ENCODE measurements at places on chromosomes 7 and 10. TPM values are rescaled to one million over a fixed set of nuclear protein-coding genes. Genes with fewer than 3 reads are reported as not detected.

DNA sequence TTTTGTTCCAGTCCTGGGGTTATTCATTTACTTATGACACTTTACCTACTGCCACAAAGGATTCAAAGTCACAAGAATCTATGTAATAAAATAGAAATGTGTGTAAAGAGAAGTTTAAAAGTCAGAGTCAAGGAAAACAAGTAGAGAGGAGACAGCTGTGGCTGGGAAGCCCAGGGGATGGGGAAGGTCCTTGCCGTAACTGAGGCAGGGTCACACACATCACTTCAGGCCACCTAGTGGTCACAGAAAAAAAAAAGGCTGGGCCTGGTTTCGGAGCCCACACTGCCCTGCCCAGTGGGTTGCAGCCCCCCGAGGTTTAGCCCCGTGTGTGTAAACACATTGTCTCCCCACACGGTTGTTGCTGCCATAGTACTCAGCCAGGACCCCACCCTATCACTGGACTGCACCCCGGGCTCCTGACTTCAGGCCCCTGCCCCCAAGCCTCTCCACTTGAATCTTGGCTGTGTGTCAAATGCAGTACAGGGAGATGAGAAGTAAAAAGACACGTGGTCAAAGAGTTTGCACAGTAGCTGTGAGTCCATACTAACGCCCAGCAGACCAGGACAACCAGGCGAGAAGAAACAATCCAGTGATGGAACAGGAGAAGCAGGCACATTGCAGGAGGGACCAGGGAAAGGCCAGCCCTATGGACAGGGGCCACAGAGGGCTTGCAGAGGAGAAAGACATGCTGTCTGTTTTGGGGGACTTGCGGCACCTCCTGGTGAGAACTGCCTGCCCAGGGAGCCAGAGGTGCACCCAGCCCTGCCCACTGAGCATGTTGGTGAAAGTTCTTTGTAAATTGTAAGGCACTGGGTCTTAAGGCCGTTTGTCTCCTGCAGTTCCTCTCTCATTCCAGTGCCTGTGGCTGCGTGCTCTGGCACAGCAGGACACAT lies 91.4 kb upstream of the MACROH2A2 start:
- DNase-seq, result no peak

DNA sequence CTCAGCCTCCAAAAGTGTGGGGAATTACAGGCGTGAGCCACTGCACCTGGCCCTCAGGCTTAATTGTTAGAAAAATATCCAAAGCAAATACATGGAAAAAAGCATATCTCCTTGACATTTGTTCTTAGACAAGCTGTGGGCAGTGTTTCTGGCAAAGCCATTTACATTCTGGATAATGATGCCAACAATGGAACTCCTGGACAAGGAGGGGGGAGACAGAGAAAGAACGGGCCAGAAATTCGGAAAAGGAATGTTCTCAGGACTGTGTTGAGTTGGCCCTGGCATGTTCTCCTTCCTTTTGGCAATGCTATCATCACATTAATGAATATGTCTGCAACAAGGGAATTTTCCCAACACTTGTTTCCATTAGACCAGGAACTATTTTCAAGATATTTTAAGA lies 88.7 kb downstream of the UBE2H start:
- DNase-seq, result no peak

- no peak for DNase-seq
Measured at GRCh38 chr7:75804004-75804403, 9.6 kb downstream of the CCL24 start.

DNA sequence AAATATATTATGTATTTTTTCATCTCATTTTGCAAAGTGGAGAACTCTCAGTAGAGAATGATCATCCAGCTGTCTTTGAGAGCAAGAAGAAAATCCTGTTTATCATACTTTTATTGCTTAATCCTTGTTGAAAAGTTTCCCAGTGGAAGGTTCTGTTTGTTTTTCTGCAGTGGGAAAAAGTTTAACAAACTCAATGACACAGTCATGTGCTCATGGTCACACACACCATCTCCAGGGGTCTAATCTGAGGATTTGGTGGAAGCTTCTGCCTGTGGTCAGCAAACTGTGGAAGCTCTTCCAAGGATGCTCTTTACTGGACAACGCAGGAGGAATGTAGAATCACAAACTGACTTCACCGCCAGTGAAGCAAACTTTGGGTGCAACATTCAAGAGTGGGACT lies 1003.9 kb downstream of the SORCS3 start:
- no peak for DNase-seq

DNA sequence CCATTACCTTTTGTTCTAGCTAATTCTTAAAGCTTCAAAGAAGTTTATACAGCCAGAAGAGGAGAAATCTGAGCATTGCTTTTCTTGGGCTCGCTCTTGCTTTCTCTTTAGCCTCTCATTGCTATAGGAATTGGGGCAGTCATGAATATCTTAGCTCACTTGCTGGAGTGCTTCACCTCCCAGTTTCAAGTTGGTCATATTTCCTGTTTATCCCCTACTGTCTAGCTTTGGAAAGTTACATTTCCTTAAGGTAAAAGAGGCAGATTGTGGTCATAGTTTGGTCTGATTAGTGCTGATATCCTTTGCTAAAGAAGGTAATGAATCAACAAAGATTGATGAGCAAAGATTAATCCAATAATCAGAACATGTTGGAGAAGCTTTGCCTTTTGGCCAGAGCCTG lies 77.7 kb upstream of the GLI3 start:
- DNase-seq, result no peak

GRCh38 chr7:1024331-1024841 lies 20.0 kb upstream of the GPR146 start:
- DNase-seq, result no peak

- no peak for DNase-seq
Measured at GRCh38 chr7:112112822-112113255, 93.4 kb downstream of the DOCK4 start.

GRCh38 chr10:85262992-85263391 lies 934.6 kb downstream of the CCSER2 start:
- no peak for DNase-seq

GRCh38 chr10:112365014-112365432 lies 8.9 kb upstream of the ACSL5 start:
- no peak for DNase-seq

GRCh38 chr10:7605565-7606295 lies 61.0 kb downstream of the ITIH5 start:
- DNase-seq, result no peak

DNA sequence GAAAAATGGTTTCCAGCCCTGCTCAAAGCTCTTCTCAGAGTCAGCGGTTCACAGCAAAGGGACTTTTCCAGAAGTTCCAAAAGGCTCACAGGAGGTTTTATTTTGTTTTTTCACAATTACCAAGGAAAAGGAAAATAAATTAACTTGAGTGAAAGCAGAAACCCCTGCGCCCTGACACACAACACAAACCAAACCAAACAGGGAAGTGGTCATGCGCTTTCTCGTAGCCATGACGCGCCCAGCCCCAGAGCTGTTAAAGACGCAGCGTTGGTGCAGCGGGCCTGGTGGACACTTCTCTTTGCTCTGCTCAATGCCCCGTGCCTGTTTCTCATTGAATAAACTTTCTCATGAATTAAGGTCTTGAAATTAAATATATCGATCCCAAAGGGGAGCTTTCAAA lies 134.4 kb upstream of the LYZL2 start:
- DNase-seq, result no peak

DNA sequence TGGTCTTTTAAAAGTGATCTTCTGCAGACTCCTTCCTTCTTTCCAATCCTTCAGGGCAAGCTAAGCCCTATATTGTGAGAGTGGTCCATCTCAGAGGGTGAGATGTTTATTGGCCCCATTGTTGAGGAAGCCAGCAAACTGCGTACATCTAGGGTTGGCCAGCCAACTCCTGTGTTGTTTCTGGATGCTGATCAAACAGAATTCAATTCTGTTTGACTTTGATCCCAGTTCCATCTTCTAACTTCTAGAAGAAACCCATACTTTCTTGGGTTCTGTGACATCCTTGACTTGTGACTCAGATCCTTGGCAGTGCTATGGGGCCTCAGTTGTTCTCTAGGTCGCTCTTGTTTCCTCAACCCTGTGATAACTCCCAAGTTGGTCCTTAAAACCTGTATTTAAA lies 116.2 kb downstream of the LSMEM1 start:
- no peak for DNase-seq

- no peak for DNase-seq
Measured at GRCh38 chr10:14953424-14954000, 384 bp downstream of the DCLRE1C start.

DNA sequence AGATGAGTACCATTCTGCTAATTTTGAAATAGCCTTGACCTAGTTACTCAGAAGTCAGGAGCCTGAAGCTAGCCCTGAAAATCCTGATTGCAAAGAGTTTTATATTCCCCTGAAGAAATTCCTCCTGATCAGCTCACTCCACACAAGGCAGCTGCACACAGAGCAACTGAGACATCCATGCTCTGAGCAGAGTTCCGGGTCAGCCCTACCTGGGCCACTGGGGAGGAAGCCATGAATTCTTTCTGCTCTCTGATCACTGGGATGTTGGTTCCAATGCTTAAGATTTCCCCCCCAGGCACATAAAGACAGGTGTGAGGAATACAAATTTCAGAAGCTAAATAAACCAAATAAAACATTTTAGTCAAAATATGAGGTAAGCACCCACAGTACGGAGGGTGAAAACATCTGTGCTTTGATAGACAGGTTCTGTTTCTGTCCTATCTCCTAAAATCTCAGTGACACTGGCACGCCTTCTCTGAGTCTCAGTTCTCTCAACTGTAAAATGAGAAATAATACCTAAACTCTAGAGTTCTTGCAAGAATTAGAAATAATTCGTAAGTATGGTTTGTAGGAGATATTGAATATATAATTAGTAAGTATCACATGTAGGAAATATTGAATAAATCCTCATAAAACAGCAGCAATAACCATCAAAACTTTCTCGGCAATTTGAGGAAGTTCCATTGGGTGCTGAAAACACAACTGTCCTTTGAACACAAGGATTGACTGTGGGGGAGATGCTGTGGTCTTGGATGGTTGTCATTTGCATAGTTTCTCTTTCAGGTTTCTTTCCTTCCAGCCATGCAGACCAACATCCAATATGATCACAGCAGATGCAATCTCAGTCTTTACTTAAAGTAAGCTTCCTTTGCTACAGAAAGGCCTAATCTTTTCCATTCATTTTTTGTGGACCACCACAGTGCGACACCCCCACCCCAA lies 133.0 kb upstream of the TNS3 start:
- DNase-seq, result no peak

DNA sequence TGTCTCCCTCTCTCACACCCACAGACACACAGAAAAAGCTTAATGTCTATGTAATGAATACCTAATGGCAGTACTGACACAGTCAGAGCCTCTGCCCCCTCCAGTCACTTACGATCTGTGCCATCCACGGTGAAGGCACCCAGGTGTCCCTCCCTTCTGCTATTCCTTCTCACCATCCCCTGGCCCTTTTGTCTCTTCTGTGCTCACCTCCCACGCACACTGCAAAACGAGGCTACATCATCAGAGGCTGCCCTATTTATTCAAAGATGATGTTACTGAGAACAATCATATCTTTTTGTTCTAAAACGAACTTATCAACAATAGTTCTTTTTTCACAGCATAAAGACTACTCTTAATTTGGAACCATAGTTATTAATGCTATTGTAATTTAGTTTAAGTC lies 246.9 kb upstream of the MKLN1 start:
- no peak for DNase-seq

- no peak for DNase-seq
Measured at GRCh38 chr10:103929381-103929921, 11.5 kb upstream of the STN1 start.

- no peak for DNase-seq
Measured at GRCh38 chr7:112214883-112215282, 8.4 kb downstream of the ZNF277 start.

- DNase-seq, result no peak
Measured at GRCh38 chr7:122988333-122988732, 7.2 kb downstream of the TAS2R16 start.

DNA sequence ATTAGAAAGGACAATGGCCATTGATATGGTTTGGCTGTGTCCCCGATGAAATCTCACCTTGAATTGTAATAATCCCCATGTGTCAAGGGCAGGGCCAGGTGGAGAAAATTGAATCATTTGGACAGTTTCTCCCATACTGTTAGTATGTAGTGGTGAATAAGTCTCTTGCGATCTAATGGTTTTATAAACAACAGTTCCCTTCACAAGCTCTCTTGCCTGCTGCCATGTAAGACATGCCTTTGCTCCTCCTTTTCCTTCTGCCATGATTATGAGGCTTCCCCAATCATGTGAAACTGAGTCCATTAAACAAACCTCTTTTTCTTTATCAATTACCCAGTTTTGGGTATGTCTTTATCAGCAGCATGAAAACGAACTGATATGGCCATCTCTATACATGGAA lies 302.7 kb downstream of the SFMBT2 start:
- no peak for DNase-seq

- no peak for DNase-seq
Measured at GRCh38 chr7:85525676-85526075, 338.8 kb upstream of the SEMA3D start.

DNA sequence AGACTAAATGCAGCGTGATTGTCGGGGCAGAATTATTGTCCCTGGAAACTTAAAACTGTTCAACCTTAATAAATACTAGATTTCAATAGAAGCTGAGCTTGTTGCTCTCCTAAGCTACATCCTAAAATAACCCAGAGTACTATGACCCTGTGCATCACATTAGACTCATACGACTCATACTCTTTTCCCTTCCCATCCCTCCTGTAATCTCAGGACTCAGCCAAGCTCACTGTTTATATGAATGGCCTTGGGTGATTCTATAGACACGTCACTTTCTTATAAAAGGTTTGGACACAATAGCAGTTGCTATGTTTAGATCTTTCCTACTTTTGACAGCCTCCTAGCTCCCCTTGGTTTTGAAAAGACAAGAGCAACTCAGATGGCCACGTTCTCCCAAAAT lies 17.2 kb downstream of the TCF7L2 start:
- no peak for DNase-seq

PAPOLB gene
- total RNA-seq, result 0.07 TPM

DEPP1 gene
- 16.6 TPM for total RNA-seq

SAP25 gene
- total RNA-seq, result 8.1 TPM

PRLHR gene
- 1.5 TPM for total RNA-seq

SEPTIN7 gene
- 175 TPM for total RNA-seq

HOXA5 gene
- 12.6 TPM for total RNA-seq

C10orf143 gene
- total RNA-seq, result 3.6 TPM

ANAPC16 gene
- 85.3 TPM for total RNA-seq

LRRN3 gene
- 1.7 TPM for total RNA-seq

TMEM213 gene
- not detected for total RNA-seq

GPNMB gene
- total RNA-seq, result 0.98 TPM
